NCI-H2171 (cell line): ENCODE measurements at places on chromosomes 3 and 15.

DNA sequence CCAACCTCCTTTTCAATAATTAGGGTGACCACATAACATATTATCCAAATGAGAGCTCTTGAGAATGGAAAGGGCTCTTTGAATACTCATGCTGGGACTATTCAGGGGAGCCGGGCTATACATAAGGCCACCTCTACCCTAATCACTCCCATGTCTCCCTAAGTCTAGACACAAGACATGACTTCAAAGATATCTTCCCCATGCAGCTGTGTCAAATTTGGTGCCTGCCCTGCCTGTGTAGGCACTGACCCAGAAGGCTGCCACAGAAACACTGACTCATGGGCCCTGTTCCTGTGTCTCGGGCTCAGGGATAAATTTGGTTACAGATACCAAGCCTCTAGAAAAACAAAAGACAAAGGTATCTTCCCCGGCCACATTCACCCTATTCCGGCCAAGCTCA, 70.3 kb downstream of the MYLK start:
- DNase-seq, result no peak

DNA sequence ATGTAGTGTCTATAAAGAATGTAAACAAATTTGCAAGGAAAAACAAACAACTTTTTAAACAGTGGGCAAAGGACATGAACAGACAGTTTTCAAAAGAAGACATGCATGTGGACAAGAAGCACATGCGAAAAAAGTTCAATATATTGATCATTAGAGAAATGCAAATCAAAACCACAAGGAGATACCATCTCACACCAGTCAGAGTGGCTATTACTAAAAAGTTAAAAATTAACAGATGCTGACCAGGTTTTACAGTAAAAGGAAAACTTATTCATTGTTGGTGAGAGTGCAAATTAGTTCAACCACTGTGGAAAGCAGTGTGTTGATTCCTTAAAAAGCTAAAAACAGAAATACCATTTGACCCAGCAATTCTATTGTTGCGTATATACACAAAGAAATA, 47.1 kb upstream of the LSAMP start:
- no peak for DNase-seq

DNA sequence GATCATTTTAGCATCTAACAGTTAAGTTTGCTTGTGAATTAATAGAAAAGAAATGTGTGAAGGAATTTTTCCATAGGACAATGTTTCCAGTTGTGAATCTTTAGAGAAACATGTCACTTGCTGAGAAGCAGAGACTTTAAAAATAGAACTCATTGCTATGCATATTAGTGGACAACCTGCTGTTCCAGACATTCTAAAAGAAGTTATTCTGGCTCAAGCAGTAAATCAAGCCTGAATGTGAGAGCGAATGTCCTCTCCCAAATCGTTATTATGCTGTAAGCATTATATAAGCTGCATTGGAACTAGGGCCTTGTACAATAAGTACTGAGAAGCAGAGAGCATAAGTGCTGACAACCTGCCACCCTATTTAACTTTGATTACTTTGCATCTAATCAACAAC, 990.9 kb downstream of the PLOD2 start:
- no peak for DNase-seq

DNA sequence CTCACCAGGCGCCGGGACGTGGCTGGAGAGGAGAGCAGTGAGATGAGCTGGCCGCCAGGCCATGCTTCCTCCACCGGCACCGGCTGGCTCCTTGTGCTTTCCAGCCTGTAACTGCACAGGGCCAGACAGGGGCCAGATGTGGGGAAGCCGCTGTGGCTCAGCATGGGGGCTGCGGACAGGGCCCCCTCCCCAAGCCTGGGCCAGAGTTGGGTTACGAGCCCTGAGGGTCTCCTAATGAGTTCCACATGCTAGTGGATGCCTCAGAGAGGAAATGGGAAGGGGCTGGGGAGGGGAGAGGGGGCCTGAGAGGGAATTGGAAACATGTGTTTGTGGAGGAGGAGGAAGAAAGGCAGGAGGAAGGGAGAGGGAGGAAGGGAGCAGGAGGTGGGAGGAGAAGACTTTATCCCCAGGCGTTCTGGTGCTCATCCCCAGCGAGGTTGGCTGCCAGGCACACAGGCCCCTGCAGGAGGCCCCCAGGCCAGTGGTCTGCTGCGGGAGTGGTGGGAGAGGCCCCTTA, 11.7 kb upstream of the DUSP7 start:
- no peak for DNase-seq

DNA sequence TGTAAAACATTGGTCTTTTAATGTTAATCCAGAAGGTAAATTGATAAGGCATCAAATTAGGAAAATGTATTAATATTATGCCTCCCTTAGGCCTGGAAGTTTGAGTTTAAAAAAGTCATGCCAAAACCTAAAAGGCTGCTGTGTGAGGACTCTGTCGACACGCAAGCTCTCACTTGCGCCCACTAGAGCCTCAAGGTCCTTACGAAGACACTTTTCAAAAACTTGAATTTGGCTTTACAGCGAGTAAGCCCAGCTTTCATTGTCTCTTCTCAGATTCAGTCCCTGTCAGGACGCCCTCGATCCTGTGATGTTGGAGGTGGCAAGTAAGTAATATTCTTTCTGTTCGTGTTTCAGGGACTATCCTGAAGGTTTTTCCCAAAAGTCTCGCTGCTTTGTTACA, 89.7 kb downstream of the CRTC3 start:
- no peak for DNase-seq

GRCh38 chr3:55669133-55669532, 182.0 kb upstream of the WNT5A start:
- DNase-seq, result no peak

- no peak for DNase-seq
Observed at GRCh38 chr15:97501291-97501690, 459.2 kb upstream of the ARRDC4 start.

- no peak for DNase-seq
Observed at GRCh38 chr3:143586576-143586975, 261.7 kb downstream of the SLC9A9 start.

- DNase-seq, result no peak
Observed at GRCh38 chr3:21718161-21718765, 32.7 kb downstream of the ZNF385D start.

- DNase-seq, result no peak
Observed at GRCh38 chr3:31957106-31957505, 24.0 kb downstream of the OSBPL10 start.

DNA sequence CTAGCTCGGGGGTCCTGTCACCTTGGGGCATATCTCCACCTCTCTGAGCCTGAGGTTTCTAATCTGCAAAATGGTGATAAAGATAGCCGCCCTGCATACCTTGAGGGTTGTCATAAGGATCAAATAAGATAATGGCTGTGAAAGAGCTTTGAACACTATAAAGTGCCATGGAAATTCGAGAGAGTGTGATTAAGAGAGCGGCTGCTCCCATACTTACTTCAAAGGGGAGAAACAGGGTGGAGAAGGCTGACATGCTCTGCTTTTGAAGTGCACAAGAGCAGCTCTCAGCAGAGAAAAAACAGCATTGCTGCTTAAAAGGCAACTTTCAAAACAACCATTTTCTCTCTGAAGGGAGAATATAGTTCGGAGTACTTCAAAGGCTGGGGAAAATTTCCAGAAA, 529.2 kb downstream of the EPHB1 start:
- DNase-seq, result no peak

GRCh38 chr3:99868311-99868646, 50.6 kb downstream of the CMSS1 start:
- DNase-seq, result peak; percentile 14

- no peak for DNase-seq
Observed at GRCh38 chr15:66049353-66049752, 180.1 kb downstream of the RAB11A start.

- DNase-seq, result no peak
Observed at GRCh38 chr3:5339967-5340535, 152.5 kb downstream of the EDEM1 start.

DNA sequence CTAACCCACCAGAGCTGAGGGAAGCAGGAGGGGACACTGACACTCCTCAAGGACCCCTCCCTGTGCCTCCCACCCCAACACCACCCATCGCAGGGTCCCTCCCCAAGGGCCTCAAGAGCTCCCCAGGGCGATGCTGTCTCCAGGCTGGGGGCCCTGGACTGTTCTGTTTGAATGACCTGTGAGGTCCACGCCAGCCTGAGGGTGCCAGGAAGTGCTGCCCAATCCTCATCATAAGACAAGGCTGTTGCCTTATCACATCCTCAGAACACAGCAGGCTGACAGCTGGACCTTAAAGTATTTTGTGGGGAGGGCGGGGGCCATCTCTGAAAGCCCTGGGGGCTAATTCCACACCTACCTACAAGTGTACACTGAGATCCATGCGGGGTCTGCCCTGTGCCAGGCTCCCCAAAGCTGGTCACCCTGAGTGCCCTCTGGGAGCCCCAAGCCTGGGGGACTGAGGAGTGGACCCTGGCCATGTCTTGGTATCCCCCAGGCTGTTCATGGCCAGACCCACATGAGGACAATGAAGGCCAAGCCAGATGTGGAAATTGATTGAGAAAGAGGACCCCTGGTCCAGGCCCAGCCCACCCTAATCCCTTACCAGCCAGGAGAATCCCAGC, 23.8 kb upstream of the GOLGA6C start:
- no peak for DNase-seq

DNA sequence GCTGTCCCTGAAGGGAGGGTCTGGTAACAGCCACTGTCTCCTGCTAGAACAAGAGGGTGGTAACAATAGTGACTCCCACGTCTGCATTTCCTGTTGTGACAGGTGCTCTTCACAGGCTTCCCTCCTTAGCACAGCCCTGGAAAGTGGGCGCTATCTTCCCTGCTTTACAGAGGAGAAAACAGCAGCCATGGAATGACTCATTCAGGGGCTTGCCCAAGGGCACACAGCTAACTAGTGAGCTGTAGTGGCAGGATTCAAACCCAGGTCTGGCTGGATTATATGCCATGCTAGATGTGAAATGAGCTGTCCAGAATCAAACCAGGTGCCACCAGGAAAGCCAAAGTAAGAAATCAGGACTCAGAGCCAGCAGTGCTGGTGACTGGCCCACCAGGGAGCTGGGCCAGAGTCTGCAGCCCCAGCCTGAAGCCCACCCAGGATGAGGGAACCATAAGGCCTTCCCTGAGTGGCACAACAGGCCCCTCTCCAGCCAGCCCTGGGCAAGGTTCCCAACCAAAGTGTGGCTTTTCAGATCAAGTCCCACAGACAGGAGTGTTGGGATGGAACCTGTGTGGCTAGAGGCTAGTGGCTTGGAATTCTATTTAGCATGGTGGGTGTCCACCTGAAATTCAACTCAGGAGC, 102.4 kb downstream of the ETFA start:
- no peak for DNase-seq

- DNase-seq, result no peak
Observed at GRCh38 chr15:63476229-63476632, 28.2 kb upstream of the USP3 start.

- DNase-seq, result no peak
Observed at GRCh38 chr15:68580883-68581155, 2.0 kb downstream of the CORO2B start.

- DNase-seq, result no peak
Observed at GRCh38 chr3:139519998-139520737, 19.4 kb downstream of the RBP1 start.

DNA sequence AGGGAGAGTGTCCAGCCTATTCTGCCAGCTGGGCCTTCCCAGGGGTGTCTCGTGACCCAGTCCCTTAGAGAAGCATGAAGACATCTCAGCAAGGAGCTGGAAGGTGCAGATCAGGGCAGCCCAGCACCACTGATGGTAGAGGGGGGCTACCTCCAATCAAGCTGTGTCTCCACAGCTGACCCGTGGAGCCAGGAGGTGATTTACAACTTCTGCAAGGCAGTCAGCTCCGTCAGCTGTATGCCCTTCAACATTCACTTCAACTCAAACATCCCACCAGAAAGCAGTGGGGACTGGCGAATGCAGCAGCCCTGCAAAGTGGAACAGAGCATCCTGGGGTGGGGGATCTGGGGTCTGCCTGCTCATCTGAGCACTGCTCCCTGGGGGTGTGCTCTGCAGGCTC, 32.6 kb upstream of the FRG2C start:
- no peak for DNase-seq

- no peak for DNase-seq
Observed at GRCh38 chr15:90924375-90924774, 8.0 kb downstream of the HDDC3 start.

- DNase-seq, result peak; percentile 13
Observed at GRCh38 chr3:52406231-52406661, 38.7 kb downstream of the SEMA3G start.

DNA sequence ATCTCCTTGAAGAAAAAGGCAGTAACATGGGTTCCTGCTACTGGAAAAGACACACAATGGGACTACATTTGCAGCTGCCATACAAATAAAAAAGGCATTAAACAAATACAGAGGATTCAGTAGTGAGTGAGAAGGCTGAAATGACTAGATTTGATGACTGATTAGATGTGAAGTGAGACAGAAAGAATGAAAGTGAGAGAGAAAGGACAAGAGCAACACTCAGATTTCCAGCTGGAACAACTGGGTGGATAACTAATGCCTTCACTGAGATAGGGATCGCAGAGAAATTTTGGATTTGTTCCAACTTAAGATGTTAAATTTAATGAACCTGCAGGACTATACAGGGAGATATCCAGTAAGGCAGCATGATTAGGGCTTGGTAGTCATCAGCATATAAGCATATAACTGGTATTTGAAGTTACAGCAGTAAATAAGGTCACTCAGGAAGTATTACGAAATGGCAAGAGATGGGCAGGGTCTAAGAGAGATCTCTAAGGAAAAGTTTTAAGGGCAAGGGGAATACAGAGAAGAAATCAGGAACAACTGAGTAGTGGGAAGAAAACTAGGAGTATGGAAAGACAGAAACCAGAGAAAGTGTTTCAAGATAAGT, 8.2 kb downstream of the OSBPL11 start:
- DNase-seq, result no peak

- no peak for DNase-seq
Observed at GRCh38 chr3:135148398-135149020, 353.4 kb downstream of the EPHB1 start.

GRCh38 chr3:61371123-61371522, 119.9 kb upstream of the FHIT start:
- no peak for DNase-seq

DNA sequence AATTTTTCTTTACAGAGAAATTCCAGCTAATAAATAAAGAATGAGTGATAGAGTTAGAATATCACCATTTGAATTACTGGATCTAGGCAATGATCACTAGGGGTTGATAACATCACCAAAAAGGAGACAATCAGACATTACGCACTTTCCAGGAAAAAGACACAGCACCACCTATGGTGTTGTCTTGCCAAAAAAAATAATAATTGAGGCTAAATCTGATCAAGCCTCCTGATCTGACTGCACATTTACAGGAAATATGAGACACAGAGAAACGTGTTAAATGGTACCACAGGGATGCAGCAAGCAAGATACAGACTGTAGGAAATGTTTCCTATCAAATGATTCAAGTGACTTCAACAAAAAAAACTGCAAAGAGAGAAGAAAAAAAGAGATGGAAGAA, 92.8 kb downstream of the EOMES start:
- DNase-seq, result no peak
